ENCODE measurements at places on chromosomes 6 and 20. TPM values are rescaled to one million over a fixed set of nuclear protein-coding genes. Genes with fewer than 3 reads are reported as not detected.

DNA sequence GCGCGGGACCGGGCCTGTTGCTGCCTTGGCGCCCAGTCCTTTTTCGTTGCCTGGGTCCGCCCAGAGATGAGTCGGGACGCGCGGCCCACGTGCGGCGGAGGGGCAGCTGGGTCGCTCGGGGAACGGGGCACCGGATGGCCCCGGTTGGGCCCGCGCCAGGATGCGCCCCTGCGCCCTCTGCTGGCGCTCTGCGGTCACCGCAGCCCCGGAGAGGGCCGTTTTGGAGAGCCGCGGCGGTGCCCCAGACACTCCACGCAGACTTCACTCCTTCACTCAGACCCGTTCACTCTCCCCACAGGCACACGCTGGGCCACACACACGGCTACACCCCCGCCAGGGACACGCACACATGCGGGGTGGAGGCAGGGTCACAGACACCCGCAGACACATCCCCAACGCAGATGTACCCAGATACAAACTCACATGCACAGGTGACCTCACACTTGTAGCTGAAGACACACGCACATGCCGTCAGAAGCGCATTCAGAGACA is 38.8 kb downstream of the SRC start:
- DNase-seq: peak; percentile 61

- DNase-seq: no peak
These were observed 248.5 kb downstream of the THBS2 start for GRCh38 chr6:169005166-169005565.

DNA sequence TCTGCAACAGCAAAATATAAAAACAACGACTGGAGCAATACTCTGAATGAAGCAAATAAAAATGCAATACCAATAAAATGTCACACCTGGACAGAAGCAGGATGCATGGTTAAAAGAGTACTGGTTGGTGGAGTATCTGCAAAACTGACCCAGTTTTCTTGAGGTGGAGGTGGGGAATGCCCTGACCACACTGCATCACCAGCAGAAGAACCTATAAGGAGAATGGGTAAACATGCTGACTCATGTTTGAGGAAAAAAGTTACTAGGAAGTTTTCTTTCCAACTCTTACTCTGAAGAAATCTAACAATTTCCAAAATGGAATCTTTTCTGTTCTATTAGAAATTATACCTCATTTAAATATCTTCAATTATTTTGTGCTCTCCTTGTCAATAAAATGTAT is 43.6 kb downstream of the REPS1 start:
- DNase-seq: peak; percentile 40

- DNase-seq: no peak
These were observed 103.1 kb upstream of the SPACA1 start for GRCh38 chr6:87944541-87944954.

DNA sequence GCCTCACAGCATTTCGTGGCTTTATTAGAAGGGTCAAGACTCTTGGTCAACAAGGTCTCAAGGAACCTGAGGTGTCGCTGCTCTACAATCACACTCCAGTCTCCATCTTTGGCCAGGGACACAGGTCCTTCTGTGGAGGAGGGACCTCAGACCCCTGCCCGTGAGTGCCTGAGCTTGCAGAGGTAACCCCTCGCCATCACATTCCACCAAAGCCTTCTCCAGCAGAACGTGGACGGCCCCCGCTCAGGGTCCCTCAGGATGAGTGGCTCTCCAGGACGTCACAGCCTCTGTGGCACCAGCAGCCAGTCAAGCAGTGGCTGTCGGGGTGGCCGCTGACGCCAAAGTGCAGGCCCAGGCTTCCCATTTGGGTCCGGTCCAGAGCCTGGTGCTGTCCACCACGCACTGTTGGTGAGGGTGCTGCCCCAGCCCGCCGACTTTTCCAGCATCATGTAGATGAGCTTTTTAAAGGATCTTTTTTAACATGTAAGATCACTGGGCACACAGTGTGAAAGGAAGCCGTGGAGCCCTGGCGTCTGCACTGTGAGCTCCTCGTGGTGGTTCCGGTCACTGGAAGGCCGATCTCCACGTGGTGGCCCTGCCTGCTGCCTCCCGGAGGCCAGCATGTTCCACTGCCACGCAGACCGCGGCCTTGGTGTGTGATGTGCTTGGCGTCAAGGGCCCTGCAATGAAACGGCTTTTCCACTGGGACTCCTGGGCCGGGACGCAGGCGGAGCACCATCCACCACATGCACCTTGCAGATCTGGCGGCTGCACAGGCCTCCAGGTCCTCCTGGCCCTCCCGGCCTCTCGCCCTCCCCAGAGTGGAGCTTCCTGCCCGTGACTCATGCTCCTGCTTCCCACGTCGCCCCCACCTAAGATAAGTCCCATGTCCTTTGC is 8.3 kb upstream of the KIF25 start:
- DNase-seq: no peak

Gene AGER
- 0.85 TPM for total RNA-seq

Gene NTSR1
- 0.05 TPM for total RNA-seq

Gene BHLHE23
- total RNA-seq: not detected
